ENCODE measurements at places on chromosomes 5 and 9.
A peak's percentile ranks its signal among the peaks of the same experiment; 100 is the strongest.

- DNase-seq: no peak
These were observed 39.6 kb upstream of the TRIM36 start for GRCh38 chr5:115209279-115209678.

DNA sequence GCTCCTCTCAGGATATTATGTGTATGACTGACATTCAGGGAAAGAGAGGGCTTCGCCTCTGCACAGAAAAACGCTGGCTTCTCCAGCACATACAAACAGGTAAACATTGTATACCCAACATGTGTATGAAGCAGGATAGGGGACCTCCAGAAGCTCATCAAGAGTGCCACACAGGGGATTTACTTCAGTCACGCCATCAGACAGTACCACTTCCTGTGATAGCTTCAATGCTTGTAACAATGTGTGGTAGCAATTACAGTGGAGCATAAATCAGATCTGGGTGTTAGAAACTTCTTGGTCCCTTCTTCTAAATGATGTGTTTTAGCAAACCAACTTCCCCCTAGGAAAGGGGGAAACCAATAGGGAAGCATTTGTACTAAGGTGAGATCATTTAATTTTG lies 160.8 kb downstream of the TSSK1B start:
- no peak for DNase-seq

DNA sequence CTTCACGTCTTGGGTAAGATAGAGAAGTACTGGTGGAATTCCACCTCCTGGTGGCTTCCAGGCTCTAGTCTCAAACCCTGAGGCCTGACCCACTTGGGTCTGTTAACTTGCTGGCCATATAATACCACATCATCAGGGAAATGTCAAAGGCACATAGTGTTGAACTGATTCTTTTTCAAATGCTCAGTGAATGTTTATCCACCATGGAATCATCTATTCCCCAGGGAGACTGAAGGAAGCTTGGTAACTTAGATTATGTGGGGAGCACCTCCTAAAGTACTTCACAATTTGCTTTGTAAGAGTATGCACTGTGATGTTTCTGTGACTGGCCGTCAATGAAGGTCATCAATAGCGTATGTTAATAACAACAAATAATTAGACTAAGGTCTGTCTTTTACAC lies 16.1 kb downstream of the MACROH2A1 start:
- DNase-seq: no peak

DNA sequence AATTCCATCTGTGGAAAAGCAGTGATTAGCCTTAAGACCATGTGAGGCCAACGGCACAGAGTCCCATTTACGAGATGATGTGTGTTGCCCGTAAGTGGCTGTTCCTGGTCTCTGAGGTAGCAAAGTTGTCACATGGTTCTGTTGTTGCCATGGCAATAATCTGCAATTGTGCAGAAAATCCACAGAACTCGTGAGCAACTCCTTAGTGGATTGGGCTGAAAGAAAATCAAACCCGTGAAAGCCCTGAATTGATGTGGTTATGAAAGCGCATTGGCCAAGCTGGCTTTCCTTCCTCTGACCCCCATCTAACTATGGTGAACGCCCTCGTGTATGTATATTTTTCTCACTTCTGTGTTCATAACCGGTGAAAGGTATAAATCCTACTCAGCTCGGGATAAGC lies 614.7 kb downstream of the EBF1 start:
- no peak for DNase-seq

- DNase-seq: peak; percentile 40
These were observed 409.9 kb downstream of the CTNND2 start for GRCh38 chr5:11494340-11494739.

DNA sequence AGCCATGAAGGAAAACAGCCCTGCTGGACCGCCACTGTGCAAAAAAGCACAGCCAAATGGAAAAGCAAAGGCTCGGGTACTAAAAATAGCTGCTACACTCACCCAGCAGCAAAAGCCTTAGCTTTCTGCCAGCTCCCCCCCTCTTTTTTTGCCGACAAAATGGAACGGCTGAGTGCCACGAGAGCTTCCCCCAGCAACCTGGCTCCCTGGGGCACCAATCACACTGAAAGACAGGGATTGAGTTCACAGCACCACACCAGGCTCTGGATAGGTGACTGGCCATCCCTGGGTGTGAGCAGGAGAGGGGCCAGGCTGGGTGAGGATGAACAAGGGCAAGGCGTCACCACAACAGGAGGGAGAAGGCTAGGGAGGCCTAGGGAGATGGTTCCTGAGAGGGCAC lies 66.7 kb downstream of the SIL1 start:
- DNase-seq: peak; percentile 37

- no peak for DNase-seq
These were observed 270.2 kb downstream of the NTRK2 start for GRCh38 chr9:84939774-84940173.

GRCh38 chr9:135887021-135887507 lies 20.3 kb downstream of the CAMSAP1 start:
- DNase-seq: no peak

DNA sequence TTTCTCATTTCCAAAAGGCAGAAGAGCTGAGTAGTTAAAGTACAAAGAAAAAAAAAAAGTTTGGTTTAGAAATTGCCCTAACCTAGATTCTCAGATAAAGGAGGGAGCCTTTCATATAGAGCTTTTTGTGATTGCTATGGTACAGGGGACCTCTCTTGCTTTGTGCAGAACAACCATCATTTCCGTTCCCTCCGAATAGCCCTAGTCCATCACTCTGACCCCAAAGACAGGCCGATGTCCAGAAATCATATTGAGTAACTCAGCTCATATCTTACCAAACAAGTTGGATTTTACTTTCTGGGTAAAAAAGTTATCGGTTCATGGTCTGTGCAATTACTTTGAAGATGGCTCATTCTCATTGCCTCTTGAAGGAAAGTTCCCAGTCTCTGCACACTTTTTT lies 36.7 kb upstream of the COL15A1 start:
- no peak for DNase-seq

DNA sequence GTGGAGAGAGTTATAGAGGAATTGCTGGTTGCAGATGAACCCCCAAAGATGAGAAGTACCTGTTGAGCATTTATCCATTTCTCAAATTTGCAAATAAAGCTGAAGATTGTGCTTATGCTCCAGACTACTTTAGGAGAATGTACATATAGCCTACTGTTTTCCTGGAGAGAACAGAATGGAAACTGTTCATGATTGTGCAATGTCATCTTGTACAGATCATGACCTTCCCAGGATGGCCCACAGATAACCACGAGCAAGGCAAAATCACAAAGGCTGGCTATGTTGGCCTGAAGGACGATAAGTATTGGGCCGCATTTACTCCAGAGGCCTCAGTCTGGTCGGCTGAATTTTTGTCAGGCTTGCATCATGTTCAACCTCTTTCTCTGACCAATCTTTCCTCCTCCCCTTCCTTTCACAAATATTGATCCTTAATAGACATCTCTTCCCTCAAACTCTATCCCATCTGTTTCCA lies 28.5 kb upstream of the RICTOR start:
- DNase-seq: no peak

- peak; percentile 69 for DNase-seq
These were observed 802 bp downstream of the CCDC107 start for GRCh38 chr9:35658968-35659220.

GRCh38 chr9:91301161-91301560 lies 60.6 kb downstream of the AUH start:
- no peak for DNase-seq

- peak; percentile 69 for DNase-seq
These were observed 2.5 kb upstream of the SEC16A start for GRCh38 chr9:136485049-136486045.

DNA sequence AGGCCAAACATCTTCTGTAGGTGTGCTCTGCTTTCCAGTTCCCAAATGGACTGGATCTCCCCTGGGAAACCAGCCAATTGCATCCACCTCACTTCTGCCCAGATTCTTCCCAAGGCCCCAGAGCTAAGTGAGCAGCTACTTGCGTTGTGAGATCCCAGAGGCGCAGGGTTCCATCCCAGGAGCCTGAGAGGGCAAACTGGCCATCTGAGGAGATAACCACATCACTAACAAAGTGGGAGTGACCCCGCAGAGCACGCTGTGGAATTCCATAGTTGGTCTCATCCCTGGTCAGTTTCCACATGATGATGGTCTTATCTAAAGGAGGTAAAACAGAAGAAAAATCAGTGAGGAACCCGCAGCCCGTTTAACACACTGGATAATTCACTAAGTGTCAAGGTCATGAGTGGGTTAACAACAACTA lies 1.7 kb downstream of the RACK1 start:
- no peak for DNase-seq

- no peak for DNase-seq
These were observed 53.7 kb downstream of the PARP8 start for GRCh38 chr5:50720061-50720710.

GRCh38 chr9:101739311-101739710 lies 864 bp upstream of the GRIN3A start:
- DNase-seq: no peak

DNA sequence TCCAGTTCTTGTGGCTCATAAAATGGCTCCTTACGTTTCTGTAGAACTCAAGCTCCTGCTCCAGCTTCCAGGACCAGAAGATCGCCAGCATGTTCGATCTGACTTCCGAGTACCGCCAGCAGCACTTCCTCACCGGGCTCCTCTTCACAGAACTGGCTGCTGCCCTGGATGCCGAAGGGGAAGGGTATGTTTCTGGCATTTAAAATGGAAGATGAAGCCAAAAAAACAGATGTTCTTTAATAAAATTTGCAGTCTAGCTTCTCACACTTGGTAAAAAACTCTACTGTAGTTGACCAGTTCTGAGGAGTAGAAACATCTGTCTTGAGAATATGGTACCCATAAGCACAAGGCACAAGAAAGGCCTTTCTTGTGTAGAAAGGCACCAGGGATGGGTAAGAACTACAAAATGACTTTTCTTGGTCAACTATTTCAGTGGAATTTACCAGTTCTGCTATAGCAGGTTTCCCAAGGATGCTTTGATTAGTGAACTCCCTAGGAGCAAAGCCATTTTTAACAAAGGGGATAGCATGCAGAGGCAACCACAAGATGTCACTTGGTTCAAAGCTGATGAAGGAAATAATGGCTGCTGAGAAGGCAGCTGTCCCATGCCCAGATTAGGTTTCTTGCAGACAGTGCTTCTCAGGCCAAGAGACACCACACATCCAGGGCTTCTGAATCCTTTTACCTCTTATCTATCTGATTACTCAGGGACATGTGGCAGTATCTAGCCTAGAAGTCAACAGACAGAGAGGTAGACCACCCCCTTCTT lies 192.4 kb downstream of the DOCK8 start:
- no peak for DNase-seq

- DNase-seq: no peak
These were observed 174.0 kb downstream of the NR3C1 start for GRCh38 chr5:143229426-143229895.

- DNase-seq: no peak
These were observed 22.9 kb downstream of the NUDT12 start for GRCh38 chr5:103539376-103540330.

DNA sequence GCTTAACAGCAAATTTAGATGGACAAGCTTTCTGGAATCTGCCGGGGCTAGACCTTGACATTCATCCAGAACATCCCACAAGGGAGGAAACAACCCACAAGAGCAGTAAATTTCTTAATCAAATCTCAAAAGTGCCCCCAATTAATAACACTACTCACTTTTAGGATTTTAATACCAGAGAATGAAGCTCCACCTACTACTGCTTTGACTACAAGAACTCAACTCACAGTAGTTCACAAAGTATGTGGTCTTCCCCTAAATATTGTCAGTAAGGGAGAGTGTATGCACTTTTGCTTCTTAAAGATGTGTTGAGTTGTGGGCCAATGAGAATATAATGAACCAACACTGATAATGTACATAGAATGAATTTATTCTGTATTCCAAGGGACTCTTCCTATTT lies 94.7 kb downstream of the EBF1 start:
- DNase-seq: no peak

GRCh38 chr5:151684690-151685361 lies 1.9 kb downstream of the SPARC start:
- DNase-seq: no peak

- DNase-seq: peak; percentile 61
These were observed 87.3 kb downstream of the CFAP90 start for GRCh38 chr5:7763621-7764072.

DNA sequence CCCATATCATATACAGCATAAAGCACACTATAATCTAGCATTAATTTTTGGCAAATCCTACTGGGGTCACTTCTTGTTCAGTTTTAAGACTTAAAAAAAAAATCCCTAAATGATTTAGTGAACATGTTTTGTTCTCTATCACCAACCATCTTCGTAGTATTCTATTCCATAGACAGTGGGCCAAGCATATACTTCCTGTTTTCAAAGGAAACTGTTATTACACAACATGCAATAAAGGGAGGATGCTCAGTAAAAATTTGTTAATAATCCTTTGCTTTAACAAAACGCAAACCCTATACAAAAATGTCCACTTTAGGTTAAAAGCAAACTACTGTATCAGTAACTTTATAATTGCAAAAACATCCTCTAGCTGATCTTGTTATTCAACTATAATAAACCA lies 13.0 kb downstream of the CCNH start:
- DNase-seq: no peak

DNA sequence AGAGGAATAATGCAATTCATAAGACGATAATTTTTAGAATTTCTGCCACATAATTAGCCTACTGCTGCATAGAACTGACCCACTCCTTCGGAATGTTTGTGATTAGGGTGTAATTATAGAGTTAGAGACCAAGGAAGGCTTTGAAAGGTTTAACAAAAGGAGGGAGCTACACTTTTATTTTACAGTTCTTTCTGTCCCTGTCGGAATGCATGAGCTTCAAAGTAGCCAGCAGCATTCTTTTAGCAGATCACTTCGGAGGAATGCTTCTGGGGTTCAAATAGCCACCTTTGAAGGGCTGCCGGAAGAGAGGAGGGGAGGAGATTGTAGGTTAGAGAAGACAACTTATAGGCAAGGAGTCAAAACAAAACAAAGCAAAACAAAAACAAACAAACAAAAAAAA lies 168.1 kb downstream of the GRIA1 start:
- no peak for DNase-seq

DNA sequence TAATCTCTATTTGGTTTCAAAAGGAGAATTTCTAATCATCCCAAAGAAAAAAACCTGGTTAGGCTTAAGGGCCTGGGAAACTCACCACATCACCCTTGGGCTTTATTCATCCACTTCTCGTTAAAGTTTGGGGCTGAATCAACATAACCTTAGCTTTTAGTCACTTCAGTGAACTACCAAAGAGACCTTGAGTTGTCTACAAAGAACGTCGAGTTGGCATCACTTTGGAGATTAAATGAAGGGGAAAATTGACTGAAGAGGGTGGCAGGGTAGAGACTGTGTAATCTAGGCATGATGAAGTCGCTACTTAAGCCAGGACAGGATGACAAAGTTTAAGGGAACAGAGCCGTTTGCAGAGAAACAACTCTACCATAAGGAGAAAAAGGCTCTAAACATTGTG lies 341.4 kb downstream of the RAB3C start:
- DNase-seq: no peak

DNA sequence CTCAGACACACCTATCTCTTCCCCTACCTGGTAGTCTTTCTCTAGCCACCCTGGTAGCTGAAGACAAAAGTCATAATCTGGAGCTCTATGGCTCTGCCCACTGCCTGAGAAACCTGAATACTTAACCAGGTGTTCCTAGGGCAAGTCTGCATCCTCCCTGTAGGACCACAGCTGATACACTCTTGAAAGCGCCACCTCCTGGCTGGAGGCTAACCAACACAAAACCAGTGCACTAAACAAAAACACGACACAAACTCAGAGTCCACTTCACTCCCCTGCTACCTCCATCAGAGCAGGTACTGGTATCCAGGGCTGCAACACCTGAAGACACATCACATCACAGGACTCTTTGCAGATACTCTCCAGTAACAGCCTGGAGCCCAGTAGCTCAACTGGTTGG lies 84.6 kb upstream of the ANXA1 start:
- no peak for DNase-seq
